ENCODE measurements at places on chromosomes 1 and 21. TPM values are rescaled to one million over a fixed set of nuclear protein-coding genes. Genes with fewer than 3 reads are reported as not detected.

The TCEANC2 gene
- total RNA-seq: 12.4 TPM

The SELL gene
- 582 TPM for total RNA-seq

The CLCN6 gene
- total RNA-seq: 21.6 TPM

The MATN1 gene
- 0.22 TPM for total RNA-seq

The CDC73 gene
- 59.2 TPM for total RNA-seq

The PRRC2C gene
- total RNA-seq: 293 TPM

The TMEM125 gene
- total RNA-seq: not detected

The DEDD gene
- 35.5 TPM for total RNA-seq

The ZFP69B gene
- total RNA-seq: 2.5 TPM

The GBP1 gene
- 17.1 TPM for total RNA-seq

The KLHDC9 gene
- 1.1 TPM for total RNA-seq

The KIF26B gene
- not detected for total RNA-seq

The SMPDL3B gene
- 0.47 TPM for total RNA-seq
